Activated T-cell treated with anti-CD3 and anti-CD28 coated beads, Interleukin-2, amount 50 U/mL, for 48 hours (primary cell): ENCODE measurements at places on chromosomes 6 and 20.

DNA sequence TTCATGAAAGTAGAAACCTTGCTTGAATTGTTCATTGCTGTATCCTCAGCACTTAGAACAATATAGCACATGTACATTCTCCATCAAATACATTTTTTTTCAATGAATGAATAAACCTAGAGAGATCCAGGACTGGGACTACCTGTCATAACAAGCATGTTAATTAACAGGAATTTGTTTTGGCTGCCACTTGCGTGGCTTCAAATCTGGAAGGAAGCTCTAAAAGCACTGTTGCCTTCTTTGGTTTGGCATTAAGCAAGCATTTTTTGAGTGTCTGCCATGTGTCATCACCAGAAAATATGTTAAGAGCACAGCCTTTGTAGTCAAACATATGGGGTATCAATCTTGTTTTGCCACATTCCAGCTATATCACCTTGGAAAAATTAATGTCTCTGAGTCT is 131.9 kb upstream of the BACH2 start:
- DNase-seq = no peak

DNA sequence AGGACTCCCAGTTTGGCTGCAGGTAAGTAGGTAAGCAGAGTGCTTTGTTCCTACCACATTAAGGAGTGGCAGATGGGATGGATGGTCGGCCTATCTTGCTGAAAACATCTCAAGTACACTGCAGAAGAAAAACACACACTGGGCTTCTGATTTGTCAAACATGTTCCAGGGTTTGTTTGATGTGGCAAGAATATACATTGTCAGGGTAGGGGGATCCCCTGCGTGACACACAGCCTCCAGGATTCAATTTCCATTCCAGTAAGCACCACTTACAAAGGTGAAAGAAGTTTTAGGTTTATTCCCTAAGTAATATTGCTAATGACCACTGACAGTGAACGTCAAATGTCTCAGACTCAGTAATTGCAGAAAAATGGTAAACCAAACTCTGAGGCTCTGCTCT is 26.0 kb upstream of the KIF16B start:
- no peak for DNase-seq

GRCh38 chr20:32440069-32440757 is 82.1 kb downstream of the ASXL1 start:
- DNase-seq = peak; percentile 17

DNA sequence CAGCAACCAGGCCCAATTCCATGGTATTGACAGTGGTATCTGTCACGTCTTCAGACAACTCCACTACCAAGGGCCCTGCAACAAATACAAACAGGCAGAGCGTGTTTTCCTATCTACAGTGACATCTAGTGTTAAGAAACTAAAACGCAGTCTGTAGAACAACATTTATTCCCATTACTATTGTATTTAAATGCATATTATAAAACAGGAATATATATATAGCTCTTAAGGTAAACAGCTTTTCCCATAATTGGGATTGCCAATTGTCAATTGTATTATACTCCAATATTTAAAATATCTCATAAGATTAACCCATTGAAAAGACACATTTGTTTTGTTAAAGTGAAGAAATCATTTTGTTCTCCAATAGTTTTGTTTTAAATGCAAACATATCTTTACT is 97.2 kb downstream of the KIF16B start:
- DNase-seq = no peak

DNA sequence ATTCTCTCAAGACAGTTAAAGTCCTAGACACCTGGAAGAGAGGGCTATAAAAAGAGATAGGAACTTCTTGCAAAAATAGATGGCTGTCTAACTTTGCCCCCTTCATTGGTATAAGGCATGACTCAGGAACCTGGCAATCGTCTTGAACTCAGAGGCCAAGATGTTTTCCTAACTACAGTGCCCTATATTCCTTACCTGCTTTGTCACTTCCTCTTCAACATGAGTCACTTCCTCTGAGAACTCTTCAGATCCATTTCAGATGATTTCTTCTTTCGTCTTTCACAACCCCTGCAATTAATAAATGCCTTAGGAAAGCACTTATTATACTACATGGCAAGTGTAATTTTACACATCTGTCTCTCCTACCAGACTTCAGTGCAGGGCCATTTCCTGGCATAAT is 83.5 kb downstream of the HAO1 start:
- no peak for DNase-seq
